T-helper 1 cell treated with Interleukin-12 subunit alpha and Interleukin-12 subunit beta and Interleukin-4 antibody, amounts not matched to agents 30 ng/mL and 1 ng/mL, for 36 hours (primary cell): ENCODE measurements at places on chromosomes 3 and 15. TPM values are rescaled to one million over a fixed set of nuclear protein-coding genes. Genes with fewer than 3 reads are reported as not detected.

FGD5 gene
- not detected in 2 replicates for total RNA-seq

UROC1 gene
- total RNA-seq = not detected in 2 replicates

DNAH12 gene
- total RNA-seq = 0.10 and 0.20 TPM in 2 replicates

PTPRG gene
- total RNA-seq = 2.1 and 2.5 TPM in 2 replicates

GOLGA8G gene
- total RNA-seq = not detected in 2 replicates

CNTN6 gene
- not detected in 2 replicates for total RNA-seq

TRH gene
- total RNA-seq = not detected in 2 replicates

MUC20 gene
- total RNA-seq = 7.0 and 9.6 TPM in 2 replicates

ALG1L2 gene
- total RNA-seq = not detected in 2 replicates

CYP8B1 gene
- total RNA-seq = not detected in 2 replicates
